NCI-H2171 (cell line): ENCODE measurements at places on chromosomes 7 and 10.
A peak's percentile ranks its signal among the peaks of the same experiment; 100 is the strongest.

GRCh38 chr10:85741626-85742300, 624.8 kb downstream of the GRID1 start:
- DNase-seq, result no peak

DNA sequence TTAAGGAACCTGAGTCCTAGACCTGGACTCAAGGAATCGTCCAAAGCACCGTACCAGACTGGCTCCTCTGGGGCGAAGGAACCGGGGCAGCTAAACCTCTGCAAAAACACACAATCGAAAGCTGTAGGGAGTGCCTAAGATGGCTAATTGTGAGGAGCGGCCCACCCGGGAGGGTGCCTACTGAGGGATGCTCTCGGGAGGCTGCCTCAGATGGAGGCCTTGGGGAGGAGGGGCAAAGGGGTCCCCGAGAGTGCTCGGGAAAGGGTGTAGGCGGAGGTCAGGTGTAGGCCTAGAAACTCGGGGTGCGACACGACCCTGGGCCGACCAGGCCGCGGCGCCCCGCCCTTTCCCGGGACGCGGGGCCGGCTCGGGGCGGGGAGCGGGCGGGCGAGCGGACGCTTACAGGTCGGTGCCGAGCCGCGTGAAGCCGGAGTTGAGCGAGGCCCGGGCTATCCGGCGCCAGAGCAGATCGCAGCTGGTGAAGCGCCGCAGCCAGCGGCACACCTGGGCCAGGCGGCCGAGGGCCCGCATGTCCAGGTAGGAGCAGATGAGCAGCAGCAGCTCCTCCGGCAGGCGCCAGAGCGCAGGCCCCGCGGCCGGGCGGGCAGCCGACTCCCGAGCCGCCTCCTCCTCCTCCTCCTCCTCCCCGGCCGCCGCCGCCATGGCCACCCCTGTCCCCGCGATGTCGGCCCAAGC, 844 bp downstream of the FBXW4 start:
- peak; percentile 26 for DNase-seq

- no peak for DNase-seq
Observed at GRCh38 chr10:129965425-129965808, 1.3 kb upstream of the EBF3 start.

DNA sequence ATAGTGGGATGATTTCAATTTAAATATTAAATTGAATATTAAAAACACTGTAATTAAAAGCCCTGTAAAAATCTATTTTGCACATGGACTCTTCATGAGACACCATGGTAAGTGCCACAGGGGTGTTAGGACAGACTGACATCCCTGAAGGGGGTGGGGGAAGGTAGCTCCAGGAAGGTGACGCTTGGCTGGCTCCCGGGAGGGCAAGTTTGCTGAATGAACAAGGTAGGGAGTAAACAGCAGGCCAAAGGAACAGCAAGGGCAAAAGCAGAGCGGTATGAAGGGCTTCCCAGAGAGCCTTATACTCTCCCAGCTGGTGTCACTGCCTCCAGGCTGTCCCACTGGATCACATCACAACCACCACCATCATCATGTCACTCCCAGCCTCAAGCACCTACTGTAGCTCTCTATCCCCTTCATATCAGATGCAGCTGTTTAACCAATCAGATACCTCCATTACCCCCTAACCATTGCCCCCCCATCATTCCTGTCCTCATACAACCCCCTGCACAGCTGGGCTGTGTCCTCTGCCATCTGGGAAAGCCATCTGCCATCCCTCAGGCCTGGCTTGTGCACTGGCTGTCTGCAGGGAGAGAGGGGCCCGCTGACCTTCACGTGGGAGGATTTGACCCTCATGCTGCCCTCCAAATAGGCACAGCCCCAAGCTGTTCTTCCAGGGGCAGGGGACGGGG, 19.5 kb downstream of the HSPA12A start:
- peak; percentile 40 for DNase-seq

DNA sequence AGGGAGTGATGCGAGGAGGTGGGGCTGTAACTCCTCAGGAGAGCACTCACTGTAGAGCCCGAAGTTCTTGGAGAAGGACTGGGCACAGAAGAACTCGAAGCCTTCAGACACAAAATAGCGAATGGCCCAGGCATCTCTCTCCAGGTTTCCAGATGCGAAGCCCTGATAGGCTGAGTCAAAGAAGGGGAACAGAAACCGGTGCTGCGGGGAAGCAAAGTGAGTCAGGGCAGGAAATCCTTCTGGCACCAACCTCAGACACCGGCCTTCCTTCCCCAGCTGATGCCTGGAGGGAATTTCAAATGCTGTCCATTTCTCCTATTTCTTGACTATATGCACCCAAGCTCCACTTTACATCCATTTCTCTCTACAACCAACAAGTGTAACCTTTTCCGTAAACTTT, 26.8 kb downstream of the GOT1 start:
- no peak for DNase-seq

DNA sequence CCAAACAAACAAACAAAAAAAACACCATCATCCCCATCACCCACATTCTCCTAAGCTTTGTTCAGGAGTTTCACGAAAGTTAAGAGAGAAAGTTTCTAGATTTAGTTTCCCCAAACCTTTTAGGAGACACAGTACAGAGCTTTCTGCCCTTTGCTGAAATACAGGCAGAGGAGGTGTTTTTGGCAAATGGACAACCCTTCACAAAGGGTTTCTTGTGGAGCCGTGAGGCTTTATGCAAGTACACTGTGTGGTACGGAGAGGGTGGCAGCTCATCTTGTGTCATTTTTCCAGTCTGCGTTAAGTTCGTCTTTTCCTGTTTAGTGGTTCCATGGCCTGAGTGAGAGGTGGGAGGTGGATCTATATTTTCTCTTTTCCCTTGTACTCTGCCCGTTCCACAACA, 215.5 kb upstream of the PRKCQ start:
- DNase-seq, result no peak

DNA sequence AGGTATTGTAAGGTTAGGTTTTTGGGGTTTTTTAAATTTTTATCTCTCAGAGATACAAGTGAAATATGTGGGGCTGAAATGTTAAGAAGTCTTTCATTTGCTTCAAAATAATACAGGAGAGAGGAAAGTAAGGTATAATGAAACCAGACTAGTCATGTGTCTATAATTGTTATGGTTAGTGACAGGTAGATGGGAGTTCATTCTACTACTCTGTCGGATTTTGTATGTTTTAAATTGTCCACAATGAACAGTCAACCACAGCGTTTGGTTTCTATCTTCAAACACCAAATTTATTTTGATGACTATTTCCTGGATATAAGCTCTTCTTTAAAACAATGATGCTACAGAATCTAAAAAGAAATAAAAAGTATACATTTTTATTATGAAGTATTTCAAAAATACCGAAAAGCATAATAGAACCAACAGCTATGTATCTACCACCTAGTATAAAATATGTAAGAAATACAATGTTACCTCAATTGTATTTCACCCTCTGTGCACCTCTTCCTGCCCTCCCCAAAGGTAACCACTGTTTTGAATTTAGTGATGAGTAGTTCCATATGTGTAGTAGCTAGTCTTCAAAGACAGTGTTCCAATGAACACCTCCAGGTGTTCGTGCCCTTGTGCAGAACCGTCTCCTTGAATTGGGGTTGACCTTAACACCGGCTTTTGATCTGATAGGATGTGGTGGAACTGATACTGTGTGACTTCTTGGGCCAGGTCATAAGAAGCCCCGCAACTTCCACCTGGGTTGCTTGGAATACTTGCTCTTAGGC, 74.8 kb upstream of the CDK1 start:
- DNase-seq, result no peak

DNA sequence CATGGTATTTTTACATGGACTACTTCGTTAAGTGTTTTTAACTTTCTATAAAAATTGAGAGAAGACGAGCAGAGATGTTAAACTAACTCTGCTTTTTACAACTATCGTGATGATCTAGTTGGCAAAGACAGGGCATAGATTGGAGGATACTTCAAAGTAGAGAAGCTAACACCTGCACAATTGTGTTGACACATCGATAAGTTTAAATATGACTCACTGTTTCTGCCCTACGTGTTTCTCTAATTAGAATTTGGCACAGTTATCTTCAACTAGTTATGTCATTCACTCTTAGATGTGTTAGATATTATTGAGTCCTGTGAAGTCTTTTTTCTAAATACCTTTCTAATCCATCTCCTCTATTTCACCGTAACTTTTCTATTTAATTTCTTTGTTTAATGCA, 68.5 kb upstream of the FERD3L start:
- DNase-seq, result no peak

- DNase-seq, result peak; percentile 76
Observed at GRCh38 chr7:128266883-128267594, 26.0 kb downstream of the LEP start.

GRCh38 chr7:22111661-22112060, 166.0 kb upstream of the CDCA7L start:
- no peak for DNase-seq

DNA sequence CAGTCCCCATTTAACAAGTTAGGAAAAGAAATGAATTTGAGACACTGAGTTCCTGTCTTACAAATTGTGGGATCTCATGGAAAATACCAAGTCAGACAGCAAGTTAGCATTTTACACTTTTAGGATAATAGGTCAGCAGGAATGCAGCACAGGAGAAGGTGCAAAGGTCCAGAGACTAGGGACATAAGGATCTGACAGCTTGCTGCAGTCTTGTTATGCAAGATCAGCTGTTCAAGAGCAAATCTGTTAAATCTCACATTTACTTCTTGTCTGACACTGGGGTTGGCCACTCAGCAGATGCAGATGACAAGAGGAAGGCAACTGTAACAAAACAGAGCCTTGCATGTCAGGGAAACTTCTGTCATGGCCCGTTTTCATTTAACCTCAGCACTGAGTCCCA, 239.6 kb downstream of the PHF14 start:
- no peak for DNase-seq

DNA sequence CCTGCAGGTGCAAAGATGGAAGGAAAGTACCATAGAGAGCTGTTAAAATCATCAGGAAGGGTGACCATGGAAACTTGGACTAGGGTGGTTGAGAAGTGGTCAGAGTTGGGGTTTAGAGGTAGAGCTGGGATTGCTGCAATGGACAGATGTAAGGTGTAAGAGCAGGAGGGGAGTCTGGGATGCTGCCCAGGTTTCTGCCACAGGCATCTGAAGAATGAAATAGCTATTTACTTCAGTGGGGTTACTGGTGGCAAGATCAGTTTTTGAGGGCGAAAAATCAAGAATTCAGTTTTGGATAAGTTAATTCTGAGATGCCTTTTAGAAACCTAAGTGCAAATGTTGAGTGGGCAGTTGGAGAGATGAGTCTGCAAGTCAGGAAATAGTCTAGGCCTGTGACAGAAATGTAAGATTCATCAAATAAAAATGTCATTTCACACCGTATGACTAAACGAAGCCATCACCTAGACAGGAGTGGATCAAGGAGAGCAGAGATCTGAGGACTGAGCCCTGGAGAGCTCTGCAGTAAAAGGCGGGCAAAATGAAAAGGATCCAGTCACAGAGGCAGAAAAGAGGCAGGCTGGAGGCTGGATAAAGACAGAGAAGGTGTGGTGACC, 22.7 kb upstream of the TOMM7 start:
- no peak for DNase-seq
